Mammary epithelial cell (primary cell): ENCODE measurements at places on chromosomes 2 and 18.
A peak's percentile ranks its signal among the peaks of the same experiment; 100 is the strongest.

DNA sequence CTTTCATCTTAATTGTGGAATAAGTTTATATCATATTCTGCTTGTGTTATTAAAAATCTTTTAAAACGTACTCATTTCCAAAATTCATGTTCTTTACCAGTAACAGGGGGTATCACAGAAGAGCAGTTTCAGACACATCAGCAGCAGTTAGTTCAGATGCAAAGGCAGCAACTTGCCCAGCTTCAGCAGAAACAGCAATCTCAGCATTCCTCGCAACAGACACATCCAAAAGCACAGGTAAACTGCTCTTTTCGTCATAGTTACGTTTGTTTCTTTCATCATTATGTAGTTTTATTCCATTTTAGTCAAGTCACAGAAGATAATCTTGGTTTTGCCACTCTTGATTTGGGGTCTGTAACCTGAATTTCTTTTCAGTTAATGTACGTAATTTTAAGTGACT lies 93.5 kb upstream of the KIF5C start:
- DNase-seq = no peak

- no peak for DNase-seq
Measured at GRCh38 chr2:65231892-65232477, 4.4 kb downstream of the ACTR2 start.

DNA sequence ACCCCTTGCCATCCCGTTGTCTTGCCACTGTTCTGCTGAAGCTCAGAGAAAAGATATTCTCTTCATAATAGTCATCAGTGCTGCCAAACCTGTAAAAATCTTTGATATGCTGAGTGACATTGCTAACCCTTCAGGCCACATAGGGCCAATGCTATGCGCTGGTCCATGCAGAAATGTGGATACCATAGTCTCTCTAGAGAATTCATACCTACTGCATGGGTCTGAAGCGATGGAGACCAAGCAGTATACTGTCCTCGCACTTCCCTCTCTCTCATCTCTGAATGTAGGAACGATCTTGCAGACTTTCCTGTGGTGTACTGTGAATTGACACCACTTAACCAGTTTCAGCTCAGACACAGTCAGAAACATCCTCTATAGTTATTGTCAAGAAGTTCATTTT lies 17.9 kb upstream of the ANKRD44 start:
- no peak for DNase-seq

GRCh38 chr2:185676316-185676715 lies 62.3 kb upstream of the FSIP2 start:
- DNase-seq = peak; percentile 43
